ENCODE measurements at places on chromosomes 5 and 9. TPM values are rescaled to one million over a fixed set of nuclear protein-coding genes. Genes with fewer than 3 reads are reported as not detected.

IL9 gene
- total RNA-seq, result not detected

DNA sequence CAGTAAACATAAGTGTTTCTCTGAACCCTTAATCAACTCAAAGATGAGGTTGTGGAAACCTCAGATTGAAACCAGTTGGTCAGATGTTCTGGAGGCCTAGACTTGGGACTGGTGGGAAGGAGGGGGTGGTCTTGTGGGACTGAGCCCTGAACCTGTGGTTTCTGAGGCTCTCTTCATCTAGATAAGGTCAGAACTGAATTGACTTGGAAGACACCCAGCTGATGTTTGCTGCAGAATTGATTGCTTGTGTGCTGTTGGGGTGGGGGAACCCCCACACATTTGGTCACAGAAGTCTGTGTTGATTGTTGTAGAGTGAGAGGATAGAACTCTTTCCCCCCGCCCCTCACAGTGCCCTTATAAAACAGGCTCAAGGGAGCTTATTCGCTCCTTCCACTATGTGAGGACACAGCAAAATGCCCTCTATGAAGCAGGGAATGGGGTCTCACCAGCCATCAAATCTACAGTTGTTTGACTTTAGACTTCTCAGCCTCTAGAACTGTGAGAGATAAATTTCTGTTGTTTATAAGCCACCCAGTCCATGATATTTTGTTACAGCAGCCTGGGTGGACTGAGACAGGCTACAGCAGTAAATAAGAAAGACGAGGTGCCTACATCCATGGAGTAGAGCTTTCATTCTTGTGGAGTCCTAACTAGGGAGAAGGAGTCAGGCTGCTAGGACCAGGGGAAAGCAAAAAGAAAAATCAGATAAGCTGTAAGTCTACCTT is 25.7 kb upstream of the UGCG start:
- no peak for DNase-seq
- H3K27me3 ChIP-seq, result no peaks in the 10 kb centered on the region
- H3K4me1 ChIP-seq, result no peaks in the 10 kb centered on the region
- H3K27ac ChIP-seq, result no peak overlapping the region
- no peak overlapping the region for H3K4me3 ChIP-seq

DNA sequence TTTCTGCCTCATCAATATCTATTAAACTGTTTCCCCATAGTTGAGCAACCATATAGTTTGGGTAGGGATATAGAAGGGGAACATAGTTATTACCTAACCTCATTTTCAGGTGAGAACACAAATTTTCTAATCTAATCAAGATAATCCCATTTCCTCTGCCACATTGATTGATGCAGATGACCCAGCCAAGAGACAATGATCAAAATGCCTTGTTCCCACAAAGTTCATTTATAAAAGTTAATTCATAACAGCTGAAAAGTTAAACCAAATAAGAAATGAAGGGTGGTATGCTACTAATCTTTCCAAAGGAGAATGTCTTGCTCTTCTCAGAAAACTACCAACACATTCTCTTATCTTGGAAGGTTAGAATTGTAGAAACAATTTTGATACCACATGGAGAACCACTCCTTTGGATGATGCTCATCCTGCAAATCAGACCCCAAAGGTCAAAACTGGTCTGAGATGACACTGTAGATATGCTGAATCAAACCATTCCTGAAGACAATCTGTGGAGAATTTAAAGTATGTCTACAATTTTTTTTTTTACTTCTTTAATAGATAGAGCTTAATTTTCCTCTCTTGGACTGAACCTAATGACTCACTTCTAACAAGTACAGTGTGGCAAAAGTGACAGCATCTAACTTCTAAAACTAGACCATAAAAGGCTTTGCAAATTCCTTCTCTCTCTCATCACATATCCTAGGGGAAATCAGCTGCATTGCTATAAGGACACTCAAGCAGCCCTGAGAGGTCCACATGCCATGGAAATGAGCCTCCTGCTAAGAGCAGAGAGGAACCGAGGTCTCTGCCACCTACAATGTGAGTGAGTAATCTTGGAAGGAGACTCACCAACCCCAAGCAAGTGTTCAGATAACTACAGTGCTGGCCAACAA is 586.7 kb upstream of the TUSC1 start:
- H3K27me3 ChIP-seq, result no peaks in the 10 kb centered on the region
- no peaks in the 10 kb centered on the region for H3K36me3 ChIP-seq
- no peak for DNase-seq
- H3K4me3 ChIP-seq, result no peak overlapping the region
- H3K27ac ChIP-seq, result no peak overlapping the region
- H3K4me1 ChIP-seq, result no peaks in the 10 kb centered on the region

DNA sequence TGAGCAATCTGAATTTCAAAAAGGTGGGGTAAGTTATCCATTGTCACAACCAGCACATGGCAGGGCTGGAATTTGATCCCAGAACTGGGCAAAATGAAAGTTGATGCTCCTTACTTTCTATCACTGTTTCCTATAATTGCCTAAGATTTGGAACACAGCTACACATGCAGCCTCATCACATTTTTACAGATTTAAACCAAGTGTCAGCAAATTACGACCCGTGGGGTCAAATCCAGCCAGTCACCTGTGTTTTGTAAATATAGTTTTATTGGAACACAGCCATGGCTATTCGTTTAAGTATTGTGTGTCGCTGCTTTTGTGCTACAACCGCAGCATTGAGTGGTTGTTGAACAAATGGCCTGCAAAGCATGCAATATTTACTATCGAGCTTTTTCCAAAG is 94.3 kb downstream of the SREK1 start:
- H3K27ac ChIP-seq, result no peak overlapping the region
- no peaks in the 10 kb centered on the region for H3K36me3 ChIP-seq
- H3K4me1 ChIP-seq, result no peaks in the 10 kb centered on the region
- no peak for DNase-seq
- no peak overlapping the region for H3K4me3 ChIP-seq

Measured in lower lobe of right lung (tissue), 2 donors.